ENCODE measurements at places on chromosomes 6 and 20.
A peak's percentile ranks its signal among the peaks of the same experiment; 100 is the strongest.

GRCh38 chr20:8801686-8802085, 267.2 kb upstream of the PLCB4 start:
- DNase-seq, result no peak

DNA sequence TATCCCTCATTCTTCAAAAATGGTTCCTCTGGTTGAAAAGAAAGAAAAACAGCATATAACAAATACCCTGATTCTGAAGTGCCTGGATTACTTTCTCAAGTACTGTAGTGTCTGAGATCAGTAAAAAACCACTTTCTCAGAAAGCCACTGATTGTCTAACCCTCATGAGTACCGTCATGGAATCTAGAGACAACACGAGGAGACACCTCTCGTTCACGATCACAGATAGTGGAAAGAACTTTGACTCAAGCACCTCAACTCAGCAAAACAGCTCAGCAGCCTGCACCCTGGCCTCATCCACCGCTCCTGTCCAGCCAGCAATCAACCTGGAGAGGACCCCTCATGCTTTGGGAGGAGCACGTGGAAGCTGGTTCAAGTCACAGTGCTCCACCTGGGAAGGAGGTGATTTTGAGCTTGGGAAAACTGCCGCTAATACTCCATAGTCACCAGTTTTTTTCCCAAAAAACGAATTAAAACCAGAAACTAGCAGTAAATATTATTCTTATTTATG, 1.0 kb downstream of the SCML4 start:
- DNase-seq, result peak; percentile 58

- DNase-seq, result no peak
Measured at GRCh38 chr20:62428002-62428372, 648 bp upstream of the RBBP8NL start.

GRCh38 chr6:155406801-155407200, 48.8 kb downstream of the NOX3 start:
- no peak for DNase-seq

DNA sequence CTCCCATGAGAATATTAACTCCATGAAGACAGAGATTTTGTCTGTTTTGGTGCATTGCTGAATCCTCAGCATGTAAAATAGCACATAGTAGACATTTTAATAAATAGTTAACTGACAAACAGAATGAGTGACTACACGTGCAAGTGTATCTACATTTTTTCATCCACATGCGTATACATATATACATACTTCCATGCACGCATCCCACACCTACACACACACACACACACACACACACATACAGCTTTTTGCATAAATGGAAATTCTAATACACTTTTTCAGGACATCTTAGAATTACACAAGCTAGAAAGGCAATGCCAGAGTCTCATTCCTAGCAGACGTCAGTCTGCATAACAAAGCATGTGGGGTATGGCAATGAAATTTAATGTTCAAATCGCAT, 139.7 kb upstream of the LRFN2 start:
- no peak for DNase-seq

- DNase-seq, result peak; percentile 20
Measured at GRCh38 chr6:145813285-145814034, 1.1 kb downstream of the FBXO30 start.

DNA sequence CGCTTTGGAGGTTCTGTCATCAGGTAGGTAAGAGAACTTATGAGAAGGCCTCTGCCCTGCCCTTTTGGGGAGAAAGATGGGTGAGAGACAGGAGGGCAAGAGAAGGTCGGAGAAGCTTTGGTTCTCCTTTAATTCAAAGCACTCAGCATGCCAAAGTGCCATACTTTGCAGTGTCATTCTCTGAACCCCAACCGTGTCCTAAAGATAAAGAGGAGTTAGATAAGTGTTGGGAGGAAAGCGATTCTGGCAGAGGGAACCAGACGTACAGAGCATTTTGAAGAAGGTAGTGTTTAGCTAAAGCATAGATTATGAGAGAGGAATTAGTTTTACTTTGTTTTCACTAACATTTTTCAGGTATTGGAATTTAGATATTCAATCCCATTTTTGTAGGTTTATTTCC, 40.3 kb downstream of the NKAIN2 start:
- no peak for DNase-seq

DNA sequence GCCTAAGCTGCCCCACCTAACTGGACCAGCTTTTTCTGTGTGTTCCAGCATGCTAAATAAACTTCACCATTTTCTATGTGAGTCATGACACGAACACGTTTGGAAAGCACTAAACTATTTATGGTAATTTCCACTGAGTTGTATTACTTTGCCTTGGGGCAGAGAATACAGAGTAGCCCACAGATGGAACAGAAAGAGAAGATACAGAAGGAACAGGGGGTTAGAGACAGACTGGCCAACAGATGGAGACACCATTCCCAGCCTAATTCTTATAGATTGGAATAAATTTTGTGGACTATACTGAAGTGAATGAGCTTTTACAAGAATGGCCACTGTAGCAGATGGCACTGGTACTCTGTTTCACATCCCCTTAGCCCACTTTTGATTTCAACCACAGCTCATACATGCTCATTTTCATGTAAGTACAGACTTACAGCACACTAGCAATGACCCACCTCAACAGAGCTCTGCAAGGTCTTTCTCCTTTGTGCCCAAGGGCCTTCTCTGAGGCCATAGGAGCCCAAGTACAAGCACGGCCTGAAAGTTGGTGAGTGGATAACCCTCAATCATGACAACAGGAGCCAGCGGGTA, 13.1 kb upstream of the NT5DC1 start:
- DNase-seq, result no peak

DNA sequence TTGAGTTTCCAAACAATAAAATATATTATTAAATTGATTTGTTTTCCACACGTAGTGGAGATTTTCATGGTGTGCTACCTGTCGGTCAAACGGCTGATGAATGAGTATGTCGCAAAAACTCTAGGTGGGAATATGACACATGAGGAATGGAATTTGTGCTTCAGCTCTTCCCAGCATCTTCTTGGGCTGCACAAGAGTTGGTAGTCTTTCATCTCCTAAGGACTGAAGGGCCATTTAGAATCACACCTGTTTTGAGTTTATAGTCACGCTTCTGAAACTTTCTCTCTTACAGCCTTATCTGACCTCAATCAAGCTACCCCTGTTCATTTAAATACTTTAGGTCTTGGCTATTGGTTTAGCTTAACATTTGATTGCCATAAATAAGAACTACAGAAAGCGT, 157.7 kb upstream of the AKAP12 start:
- no peak for DNase-seq
